ENCODE measurements at places on chromosomes 2 and 18. TPM values are rescaled to one million over a fixed set of nuclear protein-coding genes. Genes with fewer than 3 reads are reported as not detected.

The STPG4 gene
- total RNA-seq: not detected

The CPLX4 gene
- total RNA-seq: not detected

The FHL2 gene
- total RNA-seq: 132 TPM

The ECEL1 gene
- total RNA-seq: 0.82 TPM

The DCDC2C gene
- 5.9 TPM for total RNA-seq

DNA sequence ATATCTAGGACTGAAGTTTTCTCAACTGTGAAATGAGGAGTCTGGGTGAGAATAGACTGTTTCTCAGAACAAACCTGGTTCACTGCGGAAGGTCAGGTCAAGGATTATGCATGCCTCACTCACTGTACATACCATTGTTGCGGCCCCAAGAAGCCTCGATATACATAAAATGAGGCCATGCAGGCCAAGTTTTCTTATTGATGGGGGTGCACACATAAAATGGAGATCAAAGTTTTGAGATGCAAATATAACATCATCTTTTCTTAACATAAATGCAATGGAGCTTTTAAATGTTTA lies 1366.1 kb upstream of the CELF4 start:
- H3K4me1 ChIP-seq: no peaks in the 10 kb centered on the region
- H3K27ac ChIP-seq: no peak overlapping the region
- no peaks in the 10 kb centered on the region for H3K27me3 ChIP-seq

GRCh38 chr2:194621945-194622344 lies 1035.1 kb upstream of the SLC39A10 start:
- DNase-seq: no peak
- H3K4me3 ChIP-seq: no peak overlapping the region
- H3K27me3 ChIP-seq: no peaks in the 10 kb centered on the region
- no peaks in the 10 kb centered on the region for H3K4me1 ChIP-seq
- no peaks in the 10 kb centered on the region for H3K36me3 ChIP-seq
- H3K27ac ChIP-seq: no peak overlapping the region

DNA sequence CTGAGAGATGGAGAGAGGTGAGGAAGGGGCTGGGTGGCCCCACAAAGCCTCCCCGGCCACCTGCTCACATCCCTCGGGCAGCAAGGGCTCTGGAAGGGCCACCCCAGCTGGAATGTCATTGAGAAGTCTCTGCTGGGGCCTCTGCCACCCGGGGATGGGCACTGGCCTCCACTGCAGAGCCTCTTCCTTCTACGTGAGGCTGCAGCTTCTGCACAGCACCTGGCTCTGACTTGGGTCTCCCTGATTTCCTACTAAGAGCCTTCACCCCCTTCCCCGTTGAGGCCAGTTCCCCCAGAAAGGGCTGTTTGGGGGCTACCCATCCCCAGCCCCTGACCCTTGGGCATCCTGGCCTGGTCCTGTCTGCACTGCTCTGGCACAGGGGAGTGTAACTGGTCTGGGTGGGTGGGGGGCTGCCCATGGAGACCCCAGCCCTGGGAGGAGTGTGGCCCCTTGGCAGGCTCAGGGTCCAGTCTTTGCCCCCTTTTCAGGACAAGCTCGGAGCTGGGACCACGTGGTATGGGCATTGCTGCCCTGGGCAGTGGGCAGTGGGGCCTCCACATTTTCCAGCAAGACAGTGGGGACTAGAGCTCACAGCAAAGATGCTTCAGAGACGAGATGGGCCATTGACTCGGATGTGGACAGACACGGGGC lies 5.6 kb downstream of the PDCD1 start:
- H3K4me1 ChIP-seq: peaks cover 7% of the 10 kb centered on the region
- H3K27ac ChIP-seq: no peak overlapping the region
- no peaks in the 10 kb centered on the region for H3K27me3 ChIP-seq

DNA sequence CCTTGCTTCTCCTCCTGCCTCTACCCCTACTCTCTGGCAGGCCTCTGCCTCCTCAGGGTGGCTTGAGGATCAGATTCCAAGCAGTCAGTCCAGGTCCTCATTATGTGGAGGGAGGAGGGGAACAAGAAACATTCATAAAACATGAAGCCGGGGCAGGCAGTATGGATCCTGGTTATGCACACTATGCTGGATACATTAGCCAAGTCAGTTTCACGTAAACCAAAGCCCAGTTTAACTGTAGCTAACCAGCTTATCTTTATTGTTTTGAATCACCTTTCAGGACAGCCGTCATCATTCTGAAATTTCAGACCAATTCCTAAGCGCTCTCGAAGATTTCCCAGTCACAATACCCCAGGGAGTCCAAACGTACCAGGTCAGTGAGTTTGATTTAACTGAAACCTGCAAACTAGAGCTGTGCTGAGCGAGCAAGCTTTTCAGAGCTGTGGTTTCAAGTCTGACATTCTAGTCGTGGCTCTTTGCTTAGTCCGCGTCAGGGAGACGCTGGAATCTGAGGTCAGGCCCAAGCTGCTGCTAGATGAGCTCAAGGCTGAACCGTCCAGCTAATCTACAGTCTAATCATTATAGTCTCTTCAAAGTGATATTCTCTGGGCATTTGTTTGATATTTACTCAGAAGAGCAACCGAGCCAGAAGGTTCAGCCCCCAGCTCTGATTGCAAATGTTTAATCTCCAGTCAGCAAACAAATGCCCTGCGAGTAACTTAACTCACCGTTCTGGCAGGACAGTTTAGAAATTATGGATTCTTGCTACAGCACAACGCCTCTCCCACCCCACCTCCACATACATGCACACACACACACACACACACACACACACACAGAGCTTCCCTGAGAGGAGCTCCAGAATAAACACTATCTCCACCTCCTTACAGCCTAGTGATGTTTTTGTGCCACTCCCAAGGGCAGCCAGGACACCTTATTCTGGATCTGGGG lies 63.8 kb upstream of the BZW1 start:
- H3K27ac ChIP-seq: peak overlapping the region; percentile 75
- H3K4me3 ChIP-seq: no peak overlapping the region
- H3K4me1 ChIP-seq: peaks cover 19% of the 10 kb centered on the region
- peak; percentile 71 for DNase-seq
- H3K36me3 ChIP-seq: no peaks in the 10 kb centered on the region
